Activated CD4-positive, alpha-beta T cell treated with anti-CD3 and anti-CD28 coated beads, Interleukin-10, Interleukin-2, amounts not matched to agents 100 ng/mL and 50 ng/mL, durations not matched to agents 16 hours and 8 hours (primary cell): ENCODE measurements at places on chromosomes 2 and 18.

DNA sequence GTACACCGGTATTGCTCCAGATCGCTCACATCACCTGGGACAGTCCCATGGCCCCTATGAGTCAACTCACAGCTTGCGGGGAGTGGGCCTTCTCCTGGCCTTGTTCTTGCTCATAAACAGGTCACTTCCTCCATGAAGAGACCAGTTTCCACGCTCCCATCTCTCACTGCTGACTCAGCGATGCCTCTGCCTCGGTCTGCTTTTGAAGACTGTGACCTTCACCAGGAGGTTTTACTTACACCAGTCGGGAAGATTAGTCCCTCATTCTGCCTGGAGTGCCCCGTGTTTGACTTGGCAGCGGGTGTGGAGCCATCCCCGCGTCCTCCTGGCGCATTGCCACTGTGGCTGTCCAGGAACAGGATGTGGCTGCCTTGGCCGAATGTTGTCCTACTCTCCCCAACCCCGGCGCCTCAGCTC is 159.8 kb downstream of the RHBDD1 start:
- DNase-seq = peak; percentile 51

GRCh38 chr18:52678034-52678433 is 338.0 kb downstream of the DCC start:
- no peak for DNase-seq

DNA sequence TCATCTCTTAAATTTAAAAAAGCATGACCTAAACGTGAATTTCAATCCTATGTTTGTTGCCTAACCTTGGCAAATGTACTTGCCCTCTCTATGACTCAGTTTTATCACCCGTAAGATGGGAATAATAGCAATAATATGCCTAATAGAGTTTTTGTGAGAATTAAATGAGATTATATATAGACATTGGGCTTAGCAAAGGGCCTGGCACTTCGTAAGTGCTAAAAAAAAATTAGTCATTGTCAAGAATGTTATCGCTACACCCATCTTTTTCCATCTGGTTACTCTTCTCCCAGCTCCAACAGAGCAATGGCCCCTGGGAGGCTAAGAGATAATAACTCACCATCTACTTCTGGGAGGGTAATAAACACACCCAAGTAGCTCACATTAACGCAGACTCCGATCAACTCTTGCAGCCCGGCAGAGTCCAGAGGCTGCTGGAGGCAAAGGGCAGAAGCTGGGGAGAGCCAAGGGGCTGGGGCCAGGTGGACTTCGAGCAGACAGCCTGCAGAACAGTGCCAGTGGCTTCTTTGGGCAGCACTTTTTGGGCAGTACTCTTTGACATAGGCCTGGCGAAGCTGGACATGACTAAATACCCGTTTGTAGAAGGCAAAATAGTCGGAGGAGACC is 63.9 kb upstream of the STPG4 start:
- DNase-seq = no peak

DNA sequence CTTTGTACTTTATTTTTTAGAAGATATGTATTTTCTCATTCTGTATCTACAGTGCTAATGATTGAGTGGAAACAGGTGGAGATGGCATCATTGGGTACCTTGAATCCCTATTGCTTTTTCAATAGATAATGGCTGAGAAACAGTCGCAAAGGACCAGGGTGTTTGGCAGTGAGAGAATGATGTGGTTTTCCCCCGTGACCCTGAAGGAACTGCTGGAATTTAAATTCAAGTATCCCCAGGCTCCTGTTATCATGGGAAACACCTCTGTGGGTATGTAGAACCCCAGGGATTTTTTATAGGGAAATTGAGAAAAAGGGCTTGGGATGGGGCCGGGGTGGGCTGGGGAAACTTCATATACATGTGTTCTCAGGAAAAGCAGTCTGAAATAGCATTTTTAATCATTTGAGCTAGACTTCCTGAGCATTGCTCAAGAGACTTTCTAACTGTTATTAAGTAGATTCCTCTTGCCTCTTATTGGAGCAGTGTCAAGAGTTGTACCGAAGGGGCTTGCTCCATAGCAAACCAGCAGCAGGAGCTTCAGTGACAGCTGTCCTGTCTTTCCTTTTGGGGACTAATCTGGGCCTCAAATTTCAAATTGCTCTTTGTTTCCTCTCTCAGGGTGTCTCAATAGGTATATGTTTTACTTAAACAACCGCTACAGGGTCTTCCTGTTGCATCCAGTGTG is 18.9 kb downstream of the AOX1 start:
- DNase-seq = no peak

DNA sequence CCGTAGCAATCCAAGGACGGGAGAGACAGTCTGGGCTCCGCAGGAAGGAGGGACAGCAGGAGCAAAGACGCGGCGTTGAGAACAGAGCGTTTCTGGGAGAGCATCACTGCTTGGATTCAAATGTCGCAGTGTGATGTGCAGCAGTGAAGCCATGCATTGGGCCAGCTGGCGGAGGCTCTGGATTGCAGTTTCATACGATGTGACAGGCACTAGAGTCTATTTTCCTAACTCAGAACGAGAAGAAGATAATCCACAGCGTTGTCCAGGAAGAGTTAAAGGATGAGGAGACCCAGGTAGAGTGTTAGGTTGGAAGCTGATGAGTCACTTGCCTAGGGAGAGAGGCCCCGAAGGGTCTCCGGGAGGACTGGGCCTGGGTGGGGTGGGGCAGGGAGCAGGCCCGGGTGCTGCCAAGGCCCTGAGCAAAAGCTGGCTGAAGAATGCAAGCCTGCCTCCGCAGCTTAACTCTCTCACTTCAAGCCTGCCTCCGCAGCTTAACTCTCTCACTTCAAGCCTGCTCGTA is 17.7 kb upstream of the SEMA4C start:
- no peak for DNase-seq

DNA sequence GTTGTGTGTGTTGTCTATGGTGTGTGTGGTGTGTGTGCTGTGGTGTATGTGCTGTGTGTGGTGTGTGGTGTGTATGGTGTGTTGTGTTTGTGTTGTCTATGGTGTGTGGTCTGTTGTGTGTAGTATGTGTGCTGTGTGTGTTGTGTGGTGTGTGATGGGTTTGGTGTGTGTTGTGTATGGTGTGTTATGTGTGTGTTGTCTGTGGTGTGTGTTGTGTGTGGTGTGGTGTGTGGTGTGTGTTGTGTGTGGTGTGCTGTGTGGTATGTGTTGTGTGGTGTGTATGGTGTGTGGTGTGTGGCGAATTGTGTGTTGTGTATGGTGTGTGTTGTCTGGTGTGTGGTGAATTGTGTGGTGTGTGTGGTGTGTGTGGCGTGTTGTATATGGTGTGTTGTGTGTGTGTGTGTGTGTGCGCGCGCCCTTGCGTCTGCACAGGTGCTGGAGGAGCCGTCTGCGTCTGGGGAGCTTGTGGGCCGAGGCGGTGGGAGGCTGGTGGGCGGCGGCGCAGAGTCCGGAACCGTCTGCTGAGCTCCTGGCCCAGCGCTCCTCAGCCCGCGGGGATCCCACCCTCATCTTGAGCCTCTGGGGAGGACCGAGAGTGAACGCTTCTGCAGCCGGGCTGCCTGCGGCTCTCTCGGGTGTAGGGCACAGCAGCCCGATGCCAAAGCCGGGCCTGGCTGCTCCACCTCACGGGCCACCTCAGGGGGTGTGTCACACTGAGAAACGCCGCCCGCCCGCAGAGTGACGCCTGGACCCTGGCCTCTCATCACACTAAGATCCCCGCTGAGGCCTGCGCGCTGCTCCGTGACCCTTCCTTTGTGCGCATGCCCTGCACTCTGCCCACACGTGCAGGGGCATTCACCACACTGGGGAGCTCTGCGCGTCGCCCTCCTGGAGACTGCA is 8.8 kb upstream of the ADI1 start:
- DNase-seq = no peak

GRCh38 chr2:190649035-190649797 is at the start of gene NAB1:
Gene NAB1 (plus strand): TSS chr2:190649083. CDS start chr2:190659177, 10,094 bp downstream.
- peak; percentile 57 for DNase-seq

GRCh38 chr18:34222307-34223163 is 2.2 kb downstream of the NOL4 start:
- DNase-seq = no peak

- DNase-seq = no peak
Observed at GRCh38 chr2:104052356-104052755, 801.6 kb upstream of the POU3F3 start.

- no peak for DNase-seq
Observed at GRCh38 chr2:55567298-55567697, 47.8 kb downstream of the CFAP36 start.

DNA sequence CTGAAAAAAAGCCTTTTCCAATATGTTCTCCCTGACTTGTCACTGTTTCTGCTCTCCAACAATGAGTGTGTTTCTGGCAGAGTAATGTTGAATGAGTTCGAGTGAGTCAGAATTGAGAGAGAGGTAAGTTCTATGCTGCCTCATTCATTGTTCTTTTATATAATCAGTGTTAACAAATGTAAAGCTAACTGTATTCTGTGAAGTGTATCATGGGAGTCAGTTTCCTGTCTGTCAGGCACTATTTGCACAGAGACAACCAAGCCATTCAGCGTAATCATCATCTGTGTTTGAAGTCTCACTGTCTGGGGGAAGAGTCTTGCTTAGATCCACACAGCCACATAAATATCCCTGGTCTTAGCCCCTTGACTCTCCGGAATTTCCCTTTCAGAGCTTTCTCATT is 22.0 kb upstream of the UPP2 start:
- DNase-seq = no peak

GRCh38 chr18:37575646-37576045 is 10.0 kb upstream of the CELF4 start:
- no peak for DNase-seq

DNA sequence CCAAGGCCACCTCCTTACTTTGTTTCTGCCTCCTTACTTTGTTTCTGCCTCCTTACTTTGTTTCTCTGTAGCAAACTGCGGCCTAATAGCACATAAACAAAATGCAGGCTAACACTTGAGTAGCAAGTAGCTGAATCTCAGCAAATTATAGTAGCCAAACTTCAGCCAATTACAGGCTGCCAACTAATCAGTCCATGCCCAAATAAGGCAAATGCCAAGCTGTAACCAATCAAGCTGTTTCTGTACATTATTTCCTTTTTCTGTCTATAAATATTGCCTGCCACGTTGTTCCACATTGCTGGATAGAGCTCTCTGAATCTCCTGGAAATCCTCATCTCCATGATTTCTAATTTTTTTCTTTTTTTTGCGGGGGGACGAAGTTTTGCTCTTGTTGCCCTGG is 28.7 kb upstream of the FRZB start:
- no peak for DNase-seq

- peak; percentile 52 for DNase-seq
Observed at GRCh38 chr18:11849841-11850634, 1.2 kb upstream of the CHMP1B start.

- DNase-seq = no peak
Observed at GRCh38 chr2:37629529-37629928, 41.9 kb downstream of the CDC42EP3 start.

DNA sequence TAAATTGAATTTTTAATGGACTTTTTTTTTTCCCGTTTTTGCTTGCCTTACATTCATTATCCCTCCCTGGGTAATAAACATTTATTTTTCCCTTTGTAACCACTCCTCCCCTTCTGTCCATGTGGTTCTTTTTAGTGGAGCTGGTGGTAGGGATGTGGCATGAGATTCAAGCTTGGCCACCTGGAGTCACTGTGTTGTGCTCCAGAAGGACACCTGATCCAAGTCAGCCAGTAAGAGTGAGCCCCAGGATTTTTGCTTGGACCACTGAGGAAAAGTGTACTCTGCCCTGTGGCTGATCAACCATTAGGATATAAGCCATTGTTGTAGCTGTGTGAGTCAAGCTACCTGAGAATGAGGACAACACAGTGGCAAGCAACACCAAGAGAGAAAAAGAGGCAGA is 11.1 kb upstream of the ACTR3 start:
- DNase-seq = no peak

GRCh38 chr2:241069821-241070281 is 32.2 kb downstream of the MTERF4 start:
- no peak for DNase-seq

- DNase-seq = peak; percentile 65
Observed at GRCh38 chr2:62196278-62196901, 475 bp downstream of the B3GNT2 start.

DNA sequence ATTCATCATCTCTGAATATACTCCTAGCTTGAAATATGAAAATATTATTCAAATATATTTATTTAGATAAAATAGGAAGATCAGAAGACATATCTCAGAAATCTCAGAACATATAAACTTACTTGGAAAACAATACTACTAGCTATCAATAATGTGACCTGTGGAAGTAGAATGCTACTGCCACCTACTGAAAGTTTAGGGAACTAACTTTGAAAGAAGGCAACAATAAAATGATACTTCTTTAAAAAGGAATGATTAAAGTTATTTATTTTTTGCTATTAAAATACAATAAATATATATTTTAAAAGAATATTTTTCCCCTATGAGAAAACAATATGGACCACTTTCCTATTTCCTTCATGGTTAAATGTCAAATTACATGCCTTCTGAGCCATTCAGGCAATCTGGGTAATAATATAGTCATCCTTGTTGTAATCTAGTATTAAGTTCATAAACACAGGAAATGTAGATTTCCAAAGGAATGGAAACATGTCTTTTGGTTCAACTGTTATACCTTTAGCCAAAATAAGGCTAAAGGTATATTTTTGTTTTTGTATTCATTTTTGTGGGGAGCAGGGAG is 26.0 kb downstream of the ACADL start:
- peak; percentile 43 for DNase-seq

GRCh38 chr18:77366720-77367641 is 117.3 kb downstream of the GALR1 start:
- DNase-seq = no peak

- peak; percentile 21 for DNase-seq
Observed at GRCh38 chr18:32439241-32439640, 31.4 kb downstream of the GAREM1 start.

DNA sequence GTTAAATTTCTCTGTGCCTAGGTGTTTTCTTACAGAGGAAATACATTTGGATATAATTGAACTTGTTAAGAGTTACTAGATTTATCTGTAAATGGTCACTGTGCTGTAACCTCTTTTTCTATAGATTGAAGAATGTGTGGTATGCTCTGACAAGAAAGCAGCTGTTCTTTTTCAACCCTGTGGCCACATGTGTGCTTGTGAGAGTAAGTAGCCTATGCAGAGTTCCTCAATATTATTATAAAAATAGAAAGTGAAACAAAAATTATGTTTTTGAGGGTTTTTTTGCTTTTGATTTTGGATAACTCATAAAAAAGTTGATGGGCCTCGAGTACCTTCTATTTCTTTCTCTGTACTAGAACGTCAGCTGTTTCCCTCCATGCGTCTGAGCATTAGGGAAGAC is 112.4 kb downstream of the MIB1 start:
- DNase-seq = no peak

- no peak for DNase-seq
Observed at GRCh38 chr2:200705305-200706041, 106.2 kb upstream of the BZW1 start.

GRCh38 chr2:187475499-187476248 is 27.6 kb upstream of the CALCRL start:
- no peak for DNase-seq

GRCh38 chr2:207161247-207162123 is 4.3 kb downstream of the KLF7 start:
- DNase-seq = no peak

DNA sequence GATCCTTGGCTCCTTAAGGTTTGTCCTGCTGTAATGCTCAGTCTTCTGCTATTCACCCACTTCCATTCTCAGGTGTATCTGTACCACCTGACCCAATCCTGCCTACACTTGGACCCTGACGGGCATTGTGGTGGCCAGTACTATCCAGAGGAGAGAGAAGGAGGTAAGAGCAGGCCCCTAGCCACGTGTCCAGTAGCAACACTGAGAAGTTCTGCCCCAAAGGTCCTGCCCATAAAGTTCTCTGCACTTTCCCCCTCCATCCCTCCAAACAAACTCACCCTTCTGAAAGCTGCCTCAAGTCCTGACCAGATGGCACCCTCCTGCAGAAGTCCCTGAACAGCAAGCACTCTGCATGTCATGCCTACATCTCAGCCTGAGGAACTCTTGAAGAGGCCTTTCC is 18.3 kb downstream of the TTC32 start:
- no peak for DNase-seq

- DNase-seq = no peak
Observed at GRCh38 chr2:24538720-24539119, 47.7 kb downstream of the NCOA1 start.
